ENCODE measurements at places on chromosomes 6 and 20. TPM values are rescaled to one million over a fixed set of nuclear protein-coding genes. Genes with fewer than 3 reads are reported as not detected.

DNA sequence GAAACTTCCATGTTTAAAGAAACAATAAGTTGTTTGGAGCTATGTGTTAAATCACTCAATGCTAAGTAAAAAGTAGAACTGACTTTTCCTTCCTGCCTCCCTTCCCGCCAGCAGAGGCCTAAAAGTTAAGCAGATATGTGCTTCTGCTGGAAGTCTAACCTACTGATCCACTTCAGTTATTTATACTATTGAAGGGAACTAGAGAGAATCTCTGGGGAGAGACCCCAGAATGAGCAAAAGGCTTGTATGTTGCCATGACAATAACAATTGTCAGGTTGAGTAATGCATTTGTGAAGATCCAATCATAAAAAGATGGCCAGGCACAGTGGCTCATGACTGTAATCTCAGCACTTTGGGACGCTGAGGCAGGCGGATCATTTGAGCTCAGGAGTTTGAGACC lies 24.7 kb downstream of the MGME1 start:
- H3K27ac ChIP-seq: no peak overlapping the region
- H3K4me1 ChIP-seq: no peaks in the 10 kb centered on the region

- no peak for DNase-seq
- no peaks in the 10 kb centered on the region for H3K27me3 ChIP-seq
- no peak overlapping the region for H3K27ac ChIP-seq
Observed at GRCh38 chr6:42740725-42741124, 5.2 kb downstream of the TBCC start.

GRCh38 chr20:16296931-16297330 lies 276.3 kb downstream of the KIF16B start:
- H3K27ac ChIP-seq: no peak overlapping the region
- no peaks in the 10 kb centered on the region for H3K4me1 ChIP-seq
- no peak for DNase-seq
- H3K27me3 ChIP-seq: no peaks in the 10 kb centered on the region

GRCh38 chr6:163444077-163444476 lies 29.6 kb downstream of the QKI start:
- peaks cover 23% of the 10 kb centered on the region for H3K4me1 ChIP-seq
- no peak overlapping the region for H3K27ac ChIP-seq
- no peak overlapping the region for H3K4me3 ChIP-seq
- DNase-seq: peak; percentile 31
- no peaks in the 10 kb centered on the region for H3K27me3 ChIP-seq

Gene TCP11
- 0.62 TPM for total RNA-seq

Gene GJA1
- total RNA-seq: 587 TPM

Measured in GM23338 (cell line).